Immature natural killer cell (primary cell): ENCODE measurements at places on chromosomes 1 and 21.

DNA sequence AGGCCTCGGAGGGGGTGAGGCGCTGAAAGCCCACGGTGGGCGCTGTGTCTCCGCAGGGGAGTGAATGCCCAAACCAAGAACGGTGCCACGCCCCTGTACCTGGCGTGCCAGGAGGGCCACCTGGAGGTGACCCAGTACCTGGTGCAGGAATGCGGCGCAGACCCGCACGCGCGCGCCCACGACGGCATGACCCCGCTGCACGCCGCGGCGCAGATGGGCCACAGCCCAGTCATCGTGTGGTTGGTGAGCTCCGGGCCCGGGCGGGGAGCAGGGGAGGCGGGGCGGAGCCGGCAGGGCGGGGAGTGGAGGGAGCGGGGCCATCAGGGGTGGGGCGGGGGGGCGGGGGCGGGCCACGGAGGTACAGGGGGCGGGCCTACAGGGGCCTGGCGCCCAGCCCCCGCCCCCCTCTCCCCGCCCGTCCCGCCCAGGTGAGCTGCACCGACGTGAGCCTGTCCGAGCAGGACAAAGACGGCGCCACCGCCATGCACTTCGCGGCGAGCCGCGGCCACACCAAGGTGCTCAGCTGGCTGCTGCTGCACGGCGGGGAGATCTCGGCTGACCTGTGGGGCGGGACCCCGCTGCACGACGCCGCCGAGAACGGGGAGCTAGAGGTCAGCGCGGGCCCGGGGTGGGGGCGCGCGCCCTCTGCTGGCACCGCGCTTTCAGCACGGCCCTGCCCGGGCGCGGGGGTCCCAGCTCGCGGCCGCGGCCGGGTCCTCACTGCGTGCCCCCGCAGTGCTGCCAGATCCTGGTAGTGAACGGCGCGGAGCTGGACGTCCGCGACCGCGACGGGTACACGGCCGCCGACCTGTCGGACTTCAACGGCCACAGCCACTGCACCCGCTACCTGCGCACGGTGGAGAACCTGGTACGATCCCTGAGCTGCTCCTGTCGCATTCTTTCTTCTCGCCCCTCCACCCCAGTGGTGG is 15.9 kb downstream of the ESPN start:
- DNase-seq, result peak; percentile 60

DNA sequence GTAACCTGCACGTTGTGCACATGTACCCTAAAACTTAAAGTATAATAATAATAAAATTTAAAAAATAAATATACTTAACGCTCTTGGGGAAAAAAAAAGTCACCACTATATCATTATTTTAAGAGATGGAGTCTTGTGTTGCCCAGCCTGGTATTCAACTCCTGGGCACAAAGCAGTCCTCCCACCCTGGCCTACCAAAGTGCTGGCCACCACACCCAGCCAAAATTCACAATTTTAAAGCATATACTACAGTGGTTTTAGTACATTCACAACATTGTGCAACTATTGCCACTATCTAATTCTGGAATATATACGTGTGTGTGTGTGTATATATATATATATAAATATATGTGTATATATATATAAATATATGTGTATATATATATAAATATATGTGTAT is 5.9 kb downstream of the HMGN2 start:
- no peak for DNase-seq

DNA sequence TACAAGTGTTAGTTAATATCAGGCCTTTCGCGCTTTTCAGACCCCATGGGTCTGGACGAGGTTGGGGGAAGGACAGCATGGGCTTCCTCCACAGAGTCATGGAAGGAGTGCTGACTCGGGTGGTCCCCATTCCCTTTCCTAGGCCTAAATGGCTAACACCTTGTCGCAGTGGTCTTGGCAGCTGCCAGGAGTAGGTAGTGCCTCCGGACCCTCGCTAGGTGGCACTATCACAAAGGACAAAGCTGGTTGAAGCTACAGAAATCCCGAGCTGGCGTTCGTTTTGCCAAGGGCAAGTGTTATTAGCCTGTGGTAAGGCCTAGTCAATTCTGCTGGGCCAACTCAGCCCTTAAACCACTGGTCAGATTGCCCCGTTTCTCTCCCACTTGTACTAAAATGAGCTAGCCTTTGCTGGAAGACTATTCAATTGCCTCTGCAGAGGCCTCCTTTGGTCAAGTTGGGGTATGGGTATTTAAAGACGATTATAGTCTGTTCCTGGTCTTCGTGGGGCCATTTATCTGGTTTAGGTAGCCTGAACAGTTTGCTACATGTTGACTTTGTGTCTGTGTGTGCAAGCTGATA is 1.1 kb upstream of the UBE2Q1 start:
- DNase-seq, result peak; percentile 77

DNA sequence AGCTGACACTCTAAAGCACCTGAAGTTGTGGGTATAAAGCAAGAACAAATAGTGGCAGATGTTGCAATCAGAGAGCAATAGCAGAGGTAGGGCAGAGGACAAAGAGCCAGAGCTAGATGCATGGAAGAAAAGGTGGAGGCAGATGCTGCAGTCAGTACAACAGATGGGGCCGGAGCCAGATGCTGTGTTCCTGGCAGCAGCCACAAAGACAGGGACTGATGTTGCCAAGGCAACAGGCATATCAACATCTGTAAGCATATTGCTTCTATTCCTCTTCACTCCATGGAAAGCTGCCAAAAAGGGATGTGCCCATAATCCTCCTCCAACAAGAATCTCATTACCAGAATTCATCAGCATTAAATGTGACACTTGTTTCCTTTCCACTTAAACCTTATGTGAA is 108.0 kb downstream of the TNNI3K start:
- no peak for DNase-seq

DNA sequence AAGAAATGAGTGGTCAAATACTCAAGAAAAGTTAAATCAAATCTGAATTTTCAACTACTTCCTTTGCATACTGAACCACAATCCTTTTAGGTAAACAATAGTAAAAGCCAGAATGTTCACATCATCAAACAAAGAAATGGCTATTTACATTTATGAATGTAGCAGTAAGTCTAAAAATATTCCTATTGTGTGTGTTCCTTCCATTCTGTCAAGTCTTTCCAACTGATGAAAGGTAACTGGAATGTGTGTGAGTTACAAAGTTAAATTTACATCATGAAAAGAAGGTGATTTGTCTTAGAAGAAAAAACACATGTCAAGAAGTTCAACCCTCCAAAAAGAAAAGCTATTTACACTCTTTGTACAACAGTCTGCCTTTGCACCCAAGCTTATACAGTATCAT is 203.1 kb downstream of the SIPA1L2 start:
- no peak for DNase-seq

DNA sequence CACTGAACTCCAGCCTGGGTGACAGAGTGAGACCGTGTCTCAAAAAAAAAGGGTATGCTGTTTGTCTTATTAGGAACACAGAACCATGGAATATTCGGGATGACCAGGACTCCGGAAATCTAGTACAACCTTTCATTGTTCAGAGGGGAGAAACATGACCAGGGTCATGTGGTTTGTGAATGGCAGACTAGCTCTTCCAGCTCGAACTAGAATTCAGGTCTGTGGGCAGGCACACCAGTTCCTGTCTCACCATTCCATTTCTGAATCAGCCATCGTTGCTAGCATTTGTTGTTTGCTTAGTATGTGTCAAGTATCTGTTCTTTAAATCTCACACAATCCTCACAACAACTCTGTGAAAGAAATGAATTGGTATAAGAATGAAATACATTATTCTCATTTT is 50.9 kb downstream of the MDM4 start:
- no peak for DNase-seq

GRCh38 chr1:214850432-214851050 is 232.0 kb upstream of the KCNK2 start:
- DNase-seq, result no peak

DNA sequence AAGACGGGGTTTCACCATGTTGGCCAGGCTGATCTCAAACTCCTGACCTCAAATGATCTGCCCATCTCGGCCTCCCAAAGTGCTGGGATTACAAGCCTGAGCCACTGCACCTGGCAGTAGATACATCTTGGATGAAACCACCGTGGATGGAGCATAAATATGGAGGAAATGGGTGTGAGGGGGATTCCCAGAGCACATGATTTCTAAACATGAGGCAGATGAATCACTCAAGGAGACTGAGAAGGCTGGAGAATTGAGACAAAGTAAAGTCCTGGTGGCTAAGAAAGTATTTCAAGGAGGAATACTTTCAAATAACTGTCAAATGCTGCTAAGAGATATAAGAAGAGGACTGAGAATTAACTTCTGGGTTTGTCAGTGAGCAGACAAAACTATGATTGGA is 5.4 kb upstream of the PGBD5 start:
- no peak for DNase-seq

GRCh38 chr1:14602136-14602535 is 3.7 kb downstream of the KAZN start:
- no peak for DNase-seq

- peak; percentile 44 for DNase-seq
These were observed 746 bp downstream of the MACF1 start for GRCh38 chr1:39205102-39205780.

DNA sequence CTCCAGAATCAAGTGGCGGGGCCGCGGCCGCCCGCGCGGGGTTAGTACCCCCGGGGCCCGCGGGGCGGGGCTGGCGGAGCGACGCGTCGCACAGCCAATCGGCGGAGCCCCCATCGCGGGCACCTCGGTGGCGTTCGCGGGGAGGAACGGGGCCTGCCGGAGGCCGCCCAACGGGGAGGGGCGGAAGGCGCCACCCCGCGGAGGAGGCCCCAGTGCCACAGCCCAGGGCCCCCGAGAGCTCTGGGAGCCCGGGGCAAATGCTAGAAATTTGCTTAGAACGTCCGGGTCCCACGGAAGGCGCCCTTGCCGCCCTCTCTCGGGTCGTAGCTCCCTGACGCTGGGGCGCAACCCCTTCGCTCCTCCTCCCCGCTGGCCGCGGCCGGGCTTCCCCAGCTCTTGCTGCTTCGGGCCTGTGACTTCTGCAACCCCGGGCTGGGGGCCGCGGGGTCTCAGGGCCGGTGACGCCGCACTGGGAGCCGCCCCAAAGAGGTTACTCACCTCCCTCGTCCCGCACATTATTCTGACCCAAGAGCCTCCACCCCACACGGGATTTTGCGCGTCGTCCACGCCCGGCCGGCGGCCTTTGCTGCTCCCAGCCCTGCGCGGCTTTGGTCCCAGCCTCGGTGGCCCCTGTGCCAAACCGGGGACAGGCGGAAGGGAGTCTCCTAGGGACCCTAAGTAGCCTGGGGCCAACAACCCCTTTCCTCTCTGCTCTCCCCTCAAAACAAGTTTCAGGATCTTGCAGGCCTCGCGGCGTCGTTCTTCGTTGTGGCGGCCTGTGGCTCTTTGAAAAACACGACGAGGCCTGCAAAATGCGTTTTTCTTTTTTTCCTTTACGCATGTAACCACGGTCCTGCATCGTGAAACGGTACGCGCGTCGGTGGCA is at the start of gene RUNX3:
TSS of gene RUNX3 (minus strand) at position 17 of the 886 bp plus-strand sequence. CDS start 408 bp downstream, outside the sequence.
- peak; percentile 97 for DNase-seq
